Gastroesophageal sphincter (tissue), 4 donors: ENCODE measurements at places on chromosomes 11 and 22. TPM values are rescaled to one million over a fixed set of nuclear protein-coding genes. Genes with fewer than 3 reads are reported as not detected.

GRCh38 chr22:45434981-45435380, 21.5 kb downstream of the RIBC2 start:
- ATAC-seq: no peak

A4GALT gene
- 70.9 TPM for total RNA-seq

GRCh38 chr11:18696638-18697225, 1.8 kb upstream of the TMEM86A start:
- ATAC-seq: no peak

DNA sequence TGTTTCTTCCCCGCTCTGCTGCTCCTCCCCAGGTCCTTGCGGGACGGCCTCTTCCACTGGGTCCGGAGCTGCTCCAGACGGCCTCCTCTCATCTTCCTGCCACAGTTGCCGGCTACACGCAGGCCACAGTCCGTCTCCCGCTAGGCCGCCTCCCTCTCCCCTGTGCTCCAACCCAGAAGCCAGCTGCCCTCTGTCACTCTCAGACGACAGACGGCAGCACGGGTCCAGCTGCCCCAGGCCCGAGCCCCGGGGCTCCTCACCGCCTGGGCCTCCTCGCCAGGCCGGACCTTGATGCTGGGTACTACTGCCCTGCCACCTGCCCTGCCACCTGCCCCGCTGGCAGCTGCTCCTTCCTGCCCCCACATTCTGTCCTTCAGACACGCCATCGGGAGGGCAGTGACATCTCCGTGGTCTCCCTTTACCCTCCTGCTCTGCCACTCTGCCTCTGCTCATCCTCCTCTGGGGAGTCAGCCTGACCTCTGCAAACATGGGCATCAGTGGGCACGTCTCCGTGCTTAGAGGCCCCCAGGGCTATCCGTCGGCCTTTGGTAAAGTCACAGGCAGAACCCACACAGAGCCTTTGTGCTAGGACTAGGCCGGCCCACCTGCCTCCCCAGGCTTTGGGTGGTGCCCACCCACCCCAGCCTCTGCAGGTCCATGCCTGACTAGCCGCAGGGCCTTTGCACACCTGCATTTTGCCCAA, 43.1 kb upstream of the TH start:
- no peak for ATAC-seq

DNA sequence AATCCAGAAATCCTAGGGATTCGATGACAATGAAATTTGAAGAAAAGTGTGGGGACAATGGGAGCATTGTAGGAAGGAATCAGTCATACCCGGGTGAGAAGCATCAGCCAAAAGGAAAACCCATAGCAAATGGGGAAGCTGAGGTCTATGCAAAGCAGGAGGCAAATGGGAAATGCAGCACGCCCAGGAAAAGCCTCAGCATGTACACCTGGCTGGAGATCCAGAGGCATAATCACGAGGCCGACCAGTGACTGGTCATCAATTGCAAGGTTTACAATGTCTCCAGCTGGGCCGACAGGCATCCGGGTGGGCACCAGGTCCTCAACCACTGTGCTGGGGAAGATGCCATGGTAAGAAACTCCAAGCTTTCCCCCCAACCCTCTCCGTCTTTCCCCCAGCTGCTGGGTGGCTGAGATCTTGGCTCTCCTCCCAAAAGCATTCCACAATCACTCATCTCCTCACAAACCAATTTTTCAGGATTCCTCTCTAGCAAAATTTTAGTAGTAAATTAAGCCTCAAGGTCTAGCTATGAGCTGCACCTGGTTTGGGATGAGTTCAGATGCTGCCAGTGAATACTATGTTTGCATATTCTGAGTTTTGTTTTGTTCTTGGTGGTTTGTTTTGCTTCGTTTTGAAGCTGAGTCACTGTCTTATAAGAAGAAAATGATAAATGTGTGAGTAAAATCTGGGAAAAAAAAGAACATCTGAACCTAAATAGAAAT, 98.0 kb upstream of the OR5AK2 start:
- no peak for ATAC-seq

DNA sequence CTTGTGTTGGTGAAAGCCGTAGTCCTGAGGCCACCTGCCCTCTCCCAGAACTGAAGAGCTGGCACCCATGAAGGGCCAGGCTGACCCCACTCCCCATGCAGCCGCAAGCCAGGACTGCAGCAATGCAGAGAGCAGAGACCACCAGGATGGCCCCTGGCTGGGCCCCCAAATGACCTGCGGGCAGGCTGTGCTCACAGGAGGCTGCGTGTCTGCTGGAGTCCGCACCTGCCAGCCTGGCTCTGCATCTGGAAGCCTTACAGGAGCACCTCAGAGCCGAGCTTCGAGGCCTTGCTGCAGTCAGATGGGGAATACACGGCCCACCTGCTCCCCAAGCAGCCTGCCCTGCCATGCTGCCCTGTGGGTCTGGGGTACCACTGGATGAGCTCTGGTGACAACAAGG, 1336.8 kb downstream of the TBC1D22A start:
- no peak for ATAC-seq

DNA sequence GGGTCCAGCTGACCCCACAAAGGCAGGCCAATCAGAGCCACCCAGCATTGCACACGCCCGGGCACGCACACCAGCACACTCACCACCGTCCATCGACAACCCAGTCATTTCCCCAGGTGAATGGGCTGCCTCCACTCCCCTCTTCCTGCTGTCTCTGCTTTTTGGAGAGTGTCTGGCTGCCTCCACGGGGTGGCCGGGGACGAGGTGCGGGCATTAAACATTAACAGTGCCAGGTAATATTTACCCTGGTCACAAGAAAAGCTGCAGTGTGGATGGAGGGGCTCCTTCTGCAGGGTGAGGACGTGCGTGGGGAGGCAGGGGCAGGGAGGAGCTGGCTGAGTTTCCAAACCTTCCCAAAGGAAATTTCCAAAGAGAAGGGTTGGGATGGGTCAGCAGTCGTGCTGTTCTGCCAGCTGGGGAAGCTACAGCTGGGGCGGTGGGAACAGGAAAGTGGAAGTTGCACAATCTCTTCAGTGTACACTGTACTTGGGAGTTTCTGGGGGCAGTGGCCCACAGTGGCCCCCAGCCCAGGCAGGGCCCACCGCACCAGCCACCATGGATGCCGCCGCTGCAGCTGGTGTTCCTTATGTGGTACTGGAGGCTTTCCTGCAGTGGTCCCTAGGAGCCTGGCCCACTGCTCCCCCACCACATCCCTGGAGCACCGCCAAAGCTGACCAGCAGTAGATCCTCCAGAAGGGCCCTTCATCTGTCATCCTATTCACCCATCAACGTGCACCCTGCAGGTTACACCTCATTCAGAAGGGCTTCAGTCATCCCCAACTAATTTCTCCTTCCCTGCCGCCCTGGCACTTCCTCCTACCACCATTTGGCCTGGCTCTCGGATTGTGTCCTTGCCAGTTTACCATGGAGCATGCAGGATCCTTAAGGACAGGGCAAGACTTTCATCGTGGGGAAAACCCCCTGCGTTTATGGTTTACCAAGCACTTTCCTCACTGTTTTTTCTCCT, at the start of gene FXYD2:
Gene FXYD2, minus strand, starts transcription at position 174 of the 967 bp plus-strand sequence. Its CDS starts 66 bp downstream, at position 108.
- ATAC-seq: peak; percentile 67

DNA sequence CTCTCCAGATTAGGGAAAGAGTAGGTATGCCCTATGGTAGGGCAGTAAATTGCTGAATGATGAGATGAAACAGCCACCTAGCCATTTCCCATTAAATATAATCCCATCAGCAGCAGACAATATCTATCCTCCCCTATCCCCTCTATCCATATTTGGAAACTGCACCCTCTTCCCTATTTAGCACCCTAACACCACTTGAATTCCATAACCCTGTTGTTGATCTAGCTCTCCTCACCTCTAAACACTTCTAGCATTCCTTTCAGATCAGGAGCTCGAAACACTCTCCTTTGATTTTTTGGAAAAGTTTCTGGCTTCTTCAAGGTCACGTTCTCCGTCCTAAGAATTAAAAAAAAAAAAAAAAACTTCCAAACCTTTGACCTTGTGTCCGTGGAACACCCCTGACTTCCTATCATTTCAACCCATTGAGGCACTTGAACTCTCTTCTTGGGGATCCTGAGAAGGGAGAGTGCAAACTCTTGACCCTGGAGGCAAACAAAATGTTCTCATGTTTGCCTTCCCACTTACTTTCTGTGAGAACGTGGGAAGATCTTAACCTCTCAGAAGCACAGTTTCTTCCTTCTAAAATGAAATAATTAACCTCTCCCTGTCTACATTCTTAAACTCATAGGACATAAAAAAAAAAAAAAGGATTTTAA, 19.0 kb downstream of the TRIM5 start:
- ATAC-seq: no peak

DNA sequence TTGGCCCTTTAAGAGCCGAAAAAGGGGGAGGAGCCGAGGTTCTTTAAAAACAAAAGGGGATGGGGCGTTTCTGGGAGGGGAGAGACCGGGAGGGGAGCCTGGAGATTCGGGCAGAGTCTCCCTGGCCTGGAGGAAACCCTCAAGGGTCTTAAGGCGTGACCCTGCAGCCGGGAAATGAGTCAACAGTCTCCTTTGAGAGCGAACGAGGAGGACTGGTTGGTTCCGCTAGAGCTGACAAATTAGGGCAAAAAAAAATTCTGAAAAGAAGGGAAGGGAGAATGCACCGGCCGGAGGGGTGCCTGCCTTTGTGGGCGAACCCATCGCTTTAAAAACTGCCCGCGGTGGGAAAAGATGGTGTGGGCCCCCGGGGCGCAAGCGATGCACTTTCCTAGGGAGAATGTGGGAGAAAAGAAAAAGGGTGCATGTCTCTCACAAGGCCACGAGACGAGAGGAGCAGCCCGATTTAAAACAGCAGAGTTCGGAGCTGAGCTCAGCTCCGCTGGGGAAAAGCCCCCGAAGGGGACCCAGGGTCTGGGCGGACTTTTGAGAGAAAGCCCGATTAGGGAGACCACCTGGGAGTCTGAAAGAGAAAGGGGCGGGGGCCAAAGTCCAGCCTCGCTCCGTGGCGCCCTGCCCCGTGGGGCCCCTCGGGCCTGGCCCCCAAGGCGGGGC, 874 bp downstream of the ZFTA start:
- peak; percentile 37 for ATAC-seq

- ATAC-seq: no peak
Observed at GRCh38 chr11:2547806-2548205, 103.0 kb downstream of the KCNQ1 start.

- ATAC-seq: peak; percentile 61
Observed at GRCh38 chr22:36358533-36359469, 29.0 kb downstream of the MYH9 start.

GRCh38 chr11:118295815-118296454, 8.6 kb upstream of the CD3E start:
- ATAC-seq: no peak

DNA sequence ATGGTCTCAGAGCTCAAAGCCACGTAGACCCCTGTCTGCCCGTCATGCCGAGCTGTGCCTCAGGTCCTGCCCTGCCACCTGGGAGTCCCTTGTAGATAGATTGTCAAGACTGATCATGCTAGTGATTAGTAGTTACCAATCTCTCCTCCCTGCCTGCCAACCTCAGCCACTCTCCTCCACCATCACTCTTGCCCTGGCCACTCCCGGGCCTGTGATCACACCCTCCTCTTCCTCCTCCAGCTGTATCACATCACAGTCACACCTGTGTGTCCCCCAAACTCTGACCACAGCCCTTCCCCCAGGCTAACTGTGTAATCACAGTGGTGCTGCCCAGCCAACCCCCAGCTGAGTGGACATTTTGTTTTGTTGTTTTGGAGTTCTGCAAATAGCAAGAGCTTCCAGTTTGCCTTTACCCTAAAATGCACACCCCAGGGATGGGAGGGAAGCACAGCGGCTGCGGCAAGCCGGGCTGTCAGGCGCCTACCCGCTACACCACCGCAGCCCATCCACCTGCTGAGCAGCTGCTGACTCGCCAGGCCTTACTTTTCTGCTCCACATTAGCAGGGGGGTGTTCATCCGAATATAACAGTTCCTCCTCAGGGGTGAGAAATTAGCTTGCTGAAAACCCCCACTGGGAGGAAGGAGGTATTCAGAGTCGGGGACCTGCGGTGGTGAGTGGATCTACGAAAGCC, 45.8 kb downstream of the LRFN4 start:
- ATAC-seq: no peak

SMC1B gene
- not detected for total RNA-seq

- no peak for ATAC-seq
Observed at GRCh38 chr11:23336961-23337360, 476.7 kb upstream of the CCDC179 start.

GRCh38 chr11:68946416-68947090, 34.2 kb downstream of the MRGPRD start:
- peak; percentile 71 for ATAC-seq

- no peak for ATAC-seq
Observed at GRCh38 chr11:22508665-22509064, 117.0 kb downstream of the FANCF start.

- ATAC-seq: no peak
Observed at GRCh38 chr22:22847241-22847640, 40.4 kb upstream of the IGLL5 start.

DNA sequence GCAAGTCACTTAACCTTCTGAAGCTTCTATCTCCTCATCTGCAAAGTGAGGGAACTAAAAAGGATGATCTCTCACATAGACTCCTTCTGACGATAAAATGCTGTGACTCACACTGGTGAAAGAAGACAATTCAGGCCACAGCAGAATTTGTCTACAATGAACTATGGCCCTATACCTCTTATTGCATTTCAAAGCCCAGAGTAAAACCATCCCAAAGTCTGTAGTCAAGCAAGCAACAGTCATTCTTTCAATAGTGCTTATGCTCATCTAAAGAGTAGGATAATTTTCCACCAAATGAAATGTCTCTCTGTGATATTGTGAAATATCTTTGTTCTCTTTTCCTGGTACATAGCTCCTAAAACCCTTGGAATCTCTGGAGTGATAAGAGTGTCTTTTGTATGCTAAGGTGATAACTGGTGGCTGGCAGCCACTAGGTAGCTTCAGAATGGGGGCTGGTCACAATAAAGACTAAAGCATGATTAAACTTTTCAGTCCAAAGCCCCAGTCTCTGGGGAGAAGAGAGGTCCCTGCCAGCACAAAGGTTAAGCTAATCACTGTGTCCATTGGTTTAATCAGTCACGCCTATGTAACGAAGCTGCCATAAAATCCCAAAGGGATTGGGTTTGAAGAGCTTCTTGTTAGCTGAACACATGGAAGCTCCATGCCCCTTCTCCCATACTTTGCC, 30.8 kb downstream of the SYTL2 start:
- ATAC-seq: no peak

DNA sequence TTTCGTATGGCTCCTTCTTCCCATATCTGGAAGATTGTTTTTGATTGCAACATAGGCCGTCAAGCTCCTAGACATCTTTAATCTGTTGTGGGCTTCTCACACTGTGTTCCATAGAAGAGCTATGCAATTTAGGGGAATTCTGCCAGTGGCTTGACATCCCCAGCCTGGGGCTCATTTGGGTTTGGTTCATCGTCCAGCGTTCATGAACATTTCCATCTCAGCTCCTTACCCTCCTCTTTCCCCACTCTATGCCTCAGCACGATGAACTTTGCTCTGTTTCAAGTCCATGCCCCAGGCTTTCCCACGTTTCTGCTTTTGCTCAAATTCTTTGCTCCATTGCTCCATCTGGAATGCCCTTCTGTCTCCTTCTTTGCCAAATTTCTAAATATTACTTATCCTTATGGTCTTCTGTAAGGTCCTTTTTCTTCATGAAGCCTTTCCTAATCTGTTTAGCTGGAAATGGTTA, 26.1 kb upstream of the CLMP start:
- ATAC-seq: peak; percentile 81

MYOD1 gene
- total RNA-seq: not detected

- peak; percentile 18 for ATAC-seq
Observed at GRCh38 chr11:2912498-2912897, 16.7 kb downstream of the PHLDA2 start.
